Ascending aorta (tissue), 2 donors: ENCODE measurements at places on chromosomes 3 and 15. TPM values are rescaled to one million over a fixed set of nuclear protein-coding genes. Genes with fewer than 3 reads are reported as not detected.

SPTBN5 gene
- total RNA-seq: 1.5 TPM

CLDN1 gene
- 0.53 TPM for total RNA-seq

IMPDH2 gene
- 101 TPM for total RNA-seq

- no peak overlapping the region for H3K27ac ChIP-seq
- no peaks in the 10 kb centered on the region for H3K36me3 ChIP-seq
- DNase-seq: no peak
- H3K4me1 ChIP-seq: no peaks in the 10 kb centered on the region
- no peak overlapping the region for H3K4me3 ChIP-seq
- no peaks in the 10 kb centered on the region for H3K27me3 ChIP-seq
These were observed 106.9 kb downstream of the ULK4 start for GRCh38 chr3:41854956-41855355.

GRCh38 chr3:188584162-188584529, 430.2 kb downstream of the LPP start:
- H3K4me1 ChIP-seq: peaks cover 14% of the 10 kb centered on the region
- peak overlapping the region; percentile 85 for H3K27ac ChIP-seq
- no peaks in the 10 kb centered on the region for H3K36me3 ChIP-seq
- no peak for DNase-seq
- no peaks in the 10 kb centered on the region for H3K27me3 ChIP-seq
- no peak overlapping the region for H3K4me3 ChIP-seq

- DNase-seq: no peak
- peaks cover 13% of the 10 kb centered on the region for H3K36me3 ChIP-seq
- no peaks in the 10 kb centered on the region for H3K27me3 ChIP-seq
- H3K27ac ChIP-seq: peak overlapping the region; percentile 99
These were observed 2.3 kb downstream of the SERP1 start for GRCh38 chr3:150544041-150544440.

- H3K4me3 ChIP-seq: no peak overlapping the region
- no peaks in the 10 kb centered on the region for H3K27me3 ChIP-seq
- H3K27ac ChIP-seq: no peak overlapping the region
- no peaks in the 10 kb centered on the region for H3K4me1 ChIP-seq
These were observed 117.5 kb downstream of the EEFSEC start for GRCh38 chr3:128270559-128271492.

TYRO3 gene
- 7.0 TPM for total RNA-seq

GRCh38 chr15:70411143-70411863, 313.6 kb upstream of the TLE3 start:
- no peak overlapping the region for H3K27ac ChIP-seq
- DNase-seq: no peak
- H3K4me1 ChIP-seq: no peaks in the 10 kb centered on the region
- H3K36me3 ChIP-seq: no peaks in the 10 kb centered on the region
- H3K4me3 ChIP-seq: no peak overlapping the region
- H3K27me3 ChIP-seq: no peaks in the 10 kb centered on the region

PPP1R14D gene
- total RNA-seq: not detected

- no peaks in the 10 kb centered on the region for H3K36me3 ChIP-seq
- no peaks in the 10 kb centered on the region for H3K4me1 ChIP-seq
- no peak for DNase-seq
- H3K27me3 ChIP-seq: no peaks in the 10 kb centered on the region
- H3K4me3 ChIP-seq: no peak overlapping the region
These were observed 85.3 kb upstream of the MBNL1 start for GRCh38 chr3:152183473-152183872.
